Cardiac muscle cell (in vitro differentiated cells and primary cell): ENCODE measurements at places on chromosomes 4 and X.

DNA sequence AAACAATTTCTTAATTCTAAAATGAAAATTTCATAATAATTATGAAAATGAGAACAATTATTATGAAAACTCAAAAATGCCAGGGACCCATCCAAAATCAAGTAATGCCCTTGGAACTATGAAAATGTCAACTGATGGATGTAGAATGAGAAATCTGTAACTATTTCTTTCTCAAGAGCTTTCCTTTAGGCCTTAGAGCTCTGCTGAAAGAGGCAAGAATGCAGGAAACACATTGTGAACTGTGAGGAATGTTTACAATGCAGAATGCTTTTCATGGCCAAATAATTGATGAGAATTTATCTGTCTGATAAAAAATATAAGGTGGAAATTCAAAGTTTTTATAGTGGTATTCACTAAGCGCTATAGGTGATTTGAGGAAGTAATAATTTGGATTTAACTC, 207.1 kb upstream of the PCDH18 start:
- no peaks in the 10 kb centered on the region for H3K4me1 ChIP-seq
- H3K27ac ChIP-seq = no peak overlapping the region
- no peak overlapping the region for H3K4me3 ChIP-seq

DNA sequence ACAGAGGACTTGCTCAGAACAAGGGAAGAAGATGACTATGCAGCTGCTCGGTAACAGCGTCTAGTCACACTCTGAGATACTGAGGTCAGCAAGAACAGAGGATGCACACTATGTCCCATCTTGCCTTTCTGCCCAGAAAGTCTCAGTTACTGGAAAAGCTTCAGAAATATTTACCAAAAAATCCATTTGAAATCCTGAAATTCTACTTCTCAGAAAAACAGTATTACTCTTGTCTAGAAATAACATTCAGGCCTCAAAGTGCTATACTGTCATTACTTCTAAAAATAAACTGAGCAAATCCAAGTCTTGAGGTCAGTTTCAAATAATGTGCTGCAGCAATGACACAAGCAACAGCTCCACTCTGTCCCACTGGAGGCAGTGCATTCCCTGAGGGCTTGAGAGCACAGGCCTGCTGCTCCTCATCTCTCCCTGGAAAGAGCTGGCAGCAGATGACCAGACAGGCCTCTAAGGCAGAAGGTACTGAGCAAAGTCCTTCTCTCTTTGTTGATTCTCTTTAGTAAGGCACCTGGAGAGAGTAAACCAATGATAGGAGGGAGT, 76.9 kb downstream of the CAMK2D start:
- H3K4me3 ChIP-seq = no peak overlapping the region
- peak overlapping the region; percentile 16 for H3K27ac ChIP-seq
- peak; percentile 71 for DNase-seq
- H3K36me3 ChIP-seq = no peaks in the 10 kb centered on the region
- H3K27me3 ChIP-seq = no peaks in the 10 kb centered on the region
- H3K4me1 ChIP-seq = peaks cover 21% of the 10 kb centered on the region

GRCh38 chr4:8922481-8922880, 50.8 kb upstream of the HMX1 start:
- H3K36me3 ChIP-seq = no peaks in the 10 kb centered on the region
- peaks cover 9% of the 10 kb centered on the region for H3K27me3 ChIP-seq
- no peak overlapping the region for H3K27ac ChIP-seq
- no peaks in the 10 kb centered on the region for H3K4me1 ChIP-seq
- no peak for DNase-seq

- H3K27ac ChIP-seq = no peak overlapping the region
- H3K36me3 ChIP-seq = no peaks in the 10 kb centered on the region
- no peak overlapping the region for H3K4me3 ChIP-seq
- DNase-seq = no peak
- H3K4me1 ChIP-seq = peaks cover 14% of the 10 kb centered on the region
Measured at GRCh38 chr4:89175611-89176010, 64.3 kb downstream of the TIGD2 start.

- H3K27ac ChIP-seq = no peak overlapping the region
- no peak for DNase-seq
- no peak overlapping the region for H3K4me3 ChIP-seq
Measured at GRCh38 chr4:1964971-1965370, 43.8 kb downstream of the NELFA start.

DNA sequence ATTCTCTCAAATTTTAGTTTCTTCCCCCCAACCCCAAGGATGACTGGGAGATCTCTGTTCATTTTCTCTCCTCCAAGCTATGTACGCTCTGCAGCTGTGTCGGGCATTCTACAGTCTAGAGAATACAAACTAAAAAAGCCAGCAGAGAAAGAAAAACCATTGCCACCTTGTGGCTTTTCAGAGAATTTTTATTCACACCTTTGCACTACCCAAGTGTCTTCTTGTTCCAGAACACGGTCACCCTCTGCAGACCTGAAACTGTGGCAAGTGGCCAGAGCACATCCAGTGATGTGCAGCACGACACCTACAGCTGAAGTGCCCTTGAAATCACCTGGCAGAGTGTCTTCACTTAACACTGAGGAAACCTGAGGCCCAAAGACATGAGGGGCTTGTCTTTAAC, 68.6 kb downstream of the CHST7 start:
- peaks cover 5% of the 10 kb centered on the region for H3K4me1 ChIP-seq
- no peak overlapping the region for H3K4me3 ChIP-seq
- H3K27me3 ChIP-seq = no peaks in the 10 kb centered on the region
